ENCODE measurements at places on chromosomes 1 and 21.
A peak's percentile ranks its signal among the peaks of the same experiment; 100 is the strongest.

DNA sequence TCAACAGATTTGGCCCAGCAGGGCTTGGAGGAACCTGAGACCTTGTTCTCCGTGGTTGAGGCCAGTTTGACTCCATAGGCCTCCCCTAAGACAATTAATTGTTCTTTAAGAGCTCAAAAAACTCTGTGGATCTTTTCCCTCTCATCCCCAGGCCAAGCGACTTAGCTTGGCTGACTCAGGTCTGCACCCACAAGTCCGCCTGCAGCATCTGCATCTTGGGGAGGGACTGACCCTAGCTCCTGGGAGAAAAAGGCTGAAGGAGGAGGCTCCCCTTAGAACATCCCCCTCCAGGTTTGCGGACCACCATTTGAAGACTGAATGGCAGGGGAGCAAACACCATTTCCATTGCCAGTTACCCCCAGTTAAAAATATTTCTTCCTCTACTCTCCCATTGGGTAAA lies 1.5 kb upstream of the HES2 start:
- DNase-seq: no peak

- DNase-seq: no peak
These were observed 14.5 kb downstream of the AGPAT3 start for GRCh38 chr21:43879348-43880110.

GRCh38 chr1:198939286-198939685 lies 300.4 kb downstream of the PTPRC start:
- DNase-seq: no peak

- no peak for DNase-seq
These were observed 10.0 kb upstream of the LRRC8C start for GRCh38 chr1:89622895-89623294.

DNA sequence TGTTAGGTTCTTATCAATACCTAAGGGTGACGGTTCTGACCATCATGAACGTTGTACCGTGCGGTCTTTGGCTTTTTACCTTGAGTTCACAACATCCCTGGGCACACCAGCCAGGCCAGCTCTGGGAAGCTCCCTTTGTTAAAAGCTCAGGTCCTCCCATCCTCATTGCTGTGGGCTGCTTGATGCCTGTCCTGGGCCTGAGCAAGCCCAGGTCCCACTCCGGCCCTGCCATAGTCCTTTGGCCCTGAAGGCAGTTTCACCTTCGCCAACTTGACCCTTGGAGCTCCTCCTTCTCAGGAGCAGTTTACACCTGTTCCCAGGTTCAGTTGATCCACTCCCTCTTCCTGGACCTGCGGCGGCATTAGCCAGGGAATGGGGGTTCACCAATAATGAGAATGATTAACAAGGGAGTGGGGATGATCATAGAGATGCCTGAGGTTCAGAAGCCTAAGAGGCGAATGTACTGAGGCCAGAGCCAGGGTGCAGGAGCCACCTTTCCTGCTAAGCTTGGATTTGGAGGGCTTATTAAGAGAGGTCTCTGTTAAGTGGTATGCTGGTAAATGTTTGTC lies 40.2 kb downstream of the DHCR24 start:
- DNase-seq: no peak

DNA sequence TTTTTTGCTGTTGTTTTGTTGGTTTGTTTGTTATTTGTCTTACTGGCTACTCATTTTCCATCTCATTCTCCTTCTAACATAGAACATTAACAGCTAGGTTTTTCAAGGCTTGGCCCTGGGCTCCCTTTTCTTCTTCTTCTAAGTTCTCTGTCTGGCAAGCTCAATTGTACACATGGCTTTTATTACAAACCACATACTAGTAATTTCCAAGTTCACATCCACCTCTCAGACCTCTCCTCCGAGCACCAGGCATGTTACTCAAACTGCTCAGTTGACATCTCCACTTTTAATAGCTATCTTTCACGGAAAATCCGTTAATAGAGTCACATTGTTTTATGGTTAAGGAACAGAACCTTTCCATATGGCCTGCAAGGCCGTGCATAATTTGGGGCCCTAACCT lies 736.9 kb upstream of the ADAMTS5 start:
- DNase-seq: peak; percentile 14

DNA sequence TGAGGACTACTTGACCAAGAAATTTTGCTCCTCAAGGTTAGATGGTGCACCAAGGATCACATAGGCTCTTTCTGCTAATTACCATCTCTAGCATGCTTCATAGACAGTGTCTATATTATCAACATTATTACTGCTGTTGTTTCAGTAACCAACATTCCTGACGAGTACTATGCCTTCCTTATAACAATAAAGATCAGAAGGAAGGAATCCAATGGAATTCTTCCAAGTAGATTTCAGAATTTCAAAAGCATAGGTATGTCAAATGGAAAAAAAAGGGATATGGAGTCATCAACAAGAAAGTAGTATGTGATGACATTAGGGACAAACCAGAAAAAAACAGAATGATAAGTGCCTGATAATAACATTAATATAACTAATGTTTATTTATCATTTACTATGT lies 39.6 kb upstream of the LPGAT1 start:
- DNase-seq: no peak

GRCh38 chr1:167150492-167150833 lies 56.6 kb downstream of the STYXL2 start:
- no peak for DNase-seq

DNA sequence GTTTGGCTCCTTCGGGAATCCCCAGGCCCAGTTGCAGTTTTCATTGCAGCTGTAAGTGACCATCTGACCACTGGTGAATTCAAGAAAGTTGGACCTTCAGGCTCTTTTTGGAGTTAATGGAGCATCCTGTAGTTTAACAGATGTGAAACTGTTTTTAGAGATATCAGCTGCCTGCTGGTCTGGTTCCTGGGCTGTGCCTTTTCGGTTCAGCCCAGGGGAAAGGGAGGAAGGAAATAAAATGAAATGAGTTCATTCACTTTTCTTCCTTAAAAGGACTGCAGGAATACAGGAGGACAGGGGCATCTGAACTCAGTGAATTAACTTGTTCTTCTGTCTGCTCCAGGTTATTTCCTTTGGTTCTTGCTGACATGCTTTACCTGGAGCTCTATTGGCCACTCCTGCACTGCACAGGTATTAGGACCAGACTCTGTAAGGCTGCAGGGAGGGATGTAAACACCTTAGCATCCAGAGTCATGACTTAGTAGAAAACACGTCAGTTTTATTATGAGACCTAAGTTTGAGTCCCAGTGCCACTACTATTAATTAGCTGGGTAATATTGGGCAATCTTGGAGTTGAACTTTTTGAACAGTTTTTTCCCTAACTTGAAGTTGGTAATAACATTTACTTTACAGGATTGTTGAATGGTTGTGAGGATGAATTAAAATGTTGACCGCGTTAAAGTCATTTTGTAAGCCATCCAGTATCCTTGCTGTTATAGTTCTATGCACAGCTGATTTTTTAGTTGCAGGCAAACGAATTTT lies 83.6 kb downstream of the LRRC8D start:
- DNase-seq: no peak

DNA sequence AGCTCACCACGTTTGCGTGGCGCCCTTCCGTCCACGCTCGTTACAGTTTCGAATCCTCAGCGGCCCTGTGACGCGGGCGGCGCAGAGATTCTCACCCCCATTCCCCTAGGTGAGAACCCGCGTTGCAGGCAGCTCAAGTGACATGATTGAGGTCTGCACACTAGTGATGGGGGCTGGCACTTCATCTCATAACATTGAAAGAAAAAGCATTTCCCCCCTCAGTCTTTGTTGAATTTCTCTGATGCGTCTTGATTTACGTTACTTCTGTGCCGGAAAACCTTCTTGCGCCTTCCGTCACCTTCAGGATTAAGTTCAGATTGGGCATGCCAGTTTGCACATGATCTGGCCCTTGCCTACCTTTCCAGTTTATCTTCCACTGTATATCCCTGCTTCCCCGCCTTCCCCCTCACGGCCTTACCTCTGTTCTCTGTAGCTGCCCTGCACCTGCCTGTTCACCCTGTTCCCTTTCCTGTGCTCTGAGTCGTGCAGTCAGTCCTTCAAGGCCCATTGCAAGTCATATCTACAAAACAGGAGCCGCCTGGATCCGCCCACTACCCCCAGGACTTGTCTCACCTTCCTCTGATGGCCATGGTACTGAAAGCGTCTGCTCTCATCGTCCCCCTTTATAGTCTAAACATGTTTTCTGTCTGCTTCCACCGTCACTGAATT lies 1.1 kb downstream of the CTPS1 start:
- DNase-seq: no peak

- DNase-seq: no peak
These were observed 184.6 kb downstream of the KCNT2 start for GRCh38 chr1:196423612-196424011.

DNA sequence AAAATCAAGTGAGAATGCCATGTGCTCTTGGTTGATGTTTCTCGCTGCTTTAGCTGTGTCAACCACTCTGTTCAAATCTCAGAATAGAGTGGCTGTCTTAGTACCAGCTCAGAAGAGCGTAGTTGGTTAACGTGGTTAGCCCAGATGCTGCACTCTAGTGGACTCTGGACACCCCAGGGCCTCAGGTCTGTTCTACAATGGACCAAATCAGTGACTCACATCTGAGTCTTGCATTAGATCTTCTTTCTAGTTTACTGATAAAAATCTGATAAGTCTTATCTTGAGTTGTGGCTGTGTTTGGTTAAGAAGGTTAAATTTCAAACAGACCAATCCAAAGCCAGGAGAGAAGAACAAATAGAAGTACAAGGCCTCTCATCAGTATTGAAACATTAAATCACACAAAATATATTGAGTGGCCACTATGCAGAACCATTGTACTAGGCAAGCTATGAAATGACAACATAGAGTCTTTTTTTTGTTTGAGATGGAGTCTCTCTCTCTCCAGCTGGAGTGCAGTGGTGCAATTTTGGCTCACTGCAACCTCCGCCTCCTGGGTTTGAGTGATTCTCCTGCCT lies 104.1 kb downstream of the NR5A2 start:
- DNase-seq: no peak

GRCh38 chr1:31939484-31940329 lies 1.5 kb upstream of the PTP4A2 start:
- no peak for DNase-seq

DNA sequence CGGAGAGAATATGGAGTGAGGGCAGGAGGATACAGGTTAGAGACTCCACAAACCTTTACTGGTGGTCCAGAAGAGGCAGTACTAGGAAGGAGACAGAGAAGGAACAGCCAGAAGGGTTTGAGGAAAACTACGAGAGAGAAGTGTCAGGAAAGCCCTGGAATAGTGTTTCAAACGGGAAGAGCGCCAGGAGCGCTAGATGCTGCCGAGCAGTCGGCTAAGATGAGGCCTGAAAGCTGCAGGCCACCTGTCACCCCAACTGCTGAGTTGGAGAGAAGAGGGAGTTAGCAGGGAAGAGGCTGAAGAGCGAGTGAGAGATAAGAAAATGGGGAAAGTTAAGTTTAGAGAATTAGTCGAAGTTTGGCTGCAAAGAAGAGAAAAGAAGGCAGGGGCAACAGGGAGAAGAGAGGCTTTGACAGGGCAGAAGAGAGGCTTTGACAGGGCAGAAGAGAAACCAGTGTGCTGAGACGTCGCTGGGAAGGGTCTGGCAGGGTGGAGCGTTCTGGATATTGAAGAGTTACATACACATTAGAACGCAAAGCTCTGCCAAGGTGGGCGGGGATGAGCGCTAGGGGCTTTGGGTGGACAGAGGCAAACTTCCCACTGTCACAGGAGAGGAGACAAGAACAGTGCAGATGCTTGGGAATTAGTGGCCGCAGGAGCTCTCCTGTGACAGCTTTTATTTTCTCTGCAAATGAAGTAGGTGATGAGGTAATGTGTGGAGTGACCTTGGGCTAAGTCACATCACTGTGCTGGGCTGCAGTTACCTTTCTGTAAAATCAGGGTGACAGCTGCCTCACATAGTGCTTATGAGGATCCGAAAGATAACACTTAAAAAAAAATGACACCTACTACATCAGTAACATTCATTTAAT lies 31.2 kb downstream of the PCSK9 start:
- DNase-seq: no peak

- DNase-seq: no peak
These were observed 12.7 kb upstream of the LYPLAL1 start for GRCh38 chr1:219160967-219161366.

DNA sequence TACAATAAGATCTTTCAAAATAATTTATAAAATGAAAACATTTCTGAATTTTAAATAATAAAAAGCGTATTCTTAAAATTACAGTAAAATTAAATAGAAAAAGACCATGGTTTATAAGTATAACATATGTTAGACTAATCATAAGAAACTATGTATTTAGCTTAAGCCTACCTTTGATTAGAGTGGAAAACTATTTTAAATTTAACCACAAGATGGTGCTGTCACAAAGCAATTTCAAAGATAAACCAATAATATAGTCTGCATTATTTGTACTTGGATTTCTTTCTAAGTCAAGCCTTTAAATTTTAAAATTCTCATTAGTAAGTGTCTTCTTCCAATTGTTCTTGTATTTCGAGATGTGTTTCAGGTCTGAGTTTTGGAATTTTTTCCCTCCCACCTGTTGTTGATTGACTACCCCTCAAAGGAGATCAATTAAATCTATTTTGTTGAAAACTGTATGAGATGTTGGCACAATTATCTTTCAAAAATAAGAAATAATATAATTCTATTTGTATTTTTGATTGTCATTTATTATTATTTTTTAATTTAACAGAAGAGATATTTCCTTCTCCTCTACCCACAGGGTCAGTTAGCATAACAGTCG lies 459.8 kb downstream of the KCNT2 start:
- peak; percentile 20 for DNase-seq

DNA sequence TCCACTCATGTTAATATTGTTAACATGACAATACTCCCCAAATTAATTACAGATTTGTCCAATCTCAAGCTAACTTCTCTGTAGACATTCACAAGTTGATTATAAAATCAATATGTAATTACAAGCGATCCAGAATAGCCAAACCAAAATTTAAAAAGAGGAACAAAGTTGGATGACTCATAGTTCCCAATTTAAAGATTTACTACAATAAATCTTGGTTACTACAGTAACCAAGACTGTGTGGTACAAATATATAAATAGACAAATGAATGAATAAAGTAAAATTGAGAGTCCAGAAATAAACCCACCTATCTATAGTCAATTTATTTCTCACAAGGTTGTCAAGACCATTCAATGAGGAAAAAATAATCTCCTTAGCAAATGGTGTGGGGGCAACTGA lies 7.1 kb upstream of the KRTAP10-4 start:
- DNase-seq: no peak

DNA sequence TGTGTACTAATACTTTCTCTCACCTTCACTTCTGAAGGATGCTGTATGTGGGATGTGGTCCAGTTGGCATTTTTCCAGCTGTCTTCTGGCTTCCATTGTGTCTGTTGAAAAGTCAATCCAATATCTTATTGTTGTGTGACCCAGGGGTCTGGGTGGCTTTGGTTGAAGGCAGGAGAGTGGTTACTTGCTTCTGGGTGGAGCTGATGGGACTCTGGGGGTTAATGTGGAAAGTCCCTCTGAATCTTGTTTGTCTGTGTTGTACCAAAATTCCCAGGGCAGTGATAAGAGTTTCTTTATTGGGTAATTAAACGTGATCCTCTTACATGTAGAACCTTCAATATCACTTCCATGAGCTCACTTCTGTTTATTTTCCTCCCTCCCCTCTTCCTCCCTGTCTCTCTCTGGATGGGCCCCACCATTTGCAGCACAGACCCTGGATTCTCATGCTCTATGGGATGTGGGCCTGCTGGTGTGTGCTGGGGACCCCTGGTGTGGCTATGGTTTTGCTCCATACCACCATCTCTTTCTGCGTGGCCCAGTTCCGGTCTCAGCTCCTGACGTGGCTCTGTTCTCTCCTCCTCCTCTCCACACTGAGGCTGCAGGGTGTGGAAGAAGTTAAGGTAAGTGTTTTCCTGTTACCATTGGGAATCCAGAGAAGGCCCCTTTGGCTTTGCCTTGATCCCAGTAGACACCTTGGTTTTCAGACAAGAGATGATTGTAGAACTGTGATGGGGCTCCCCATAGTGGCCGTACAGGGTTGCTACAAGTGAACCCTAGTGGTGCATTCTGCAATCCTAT lies 71.5 kb downstream of the HHAT start:
- DNase-seq: no peak

Measured in forelimb muscle (tissue), 1 donor.